ENCODE measurements at places on chromosomes 2 and 18. TPM values are rescaled to one million over a fixed set of nuclear protein-coding genes. Genes with fewer than 3 reads are reported as not detected.

The CCDC68 gene
- 72.9 TPM for total RNA-seq

GRCh38 chr2:132400901-132401240 lies 15.7 kb upstream of the GPR39 start:
- no peak for DNase-seq

- no peak for DNase-seq
Measured at GRCh38 chr2:22947741-22948140, 437.2 kb upstream of the KLHL29 start.

DNA sequence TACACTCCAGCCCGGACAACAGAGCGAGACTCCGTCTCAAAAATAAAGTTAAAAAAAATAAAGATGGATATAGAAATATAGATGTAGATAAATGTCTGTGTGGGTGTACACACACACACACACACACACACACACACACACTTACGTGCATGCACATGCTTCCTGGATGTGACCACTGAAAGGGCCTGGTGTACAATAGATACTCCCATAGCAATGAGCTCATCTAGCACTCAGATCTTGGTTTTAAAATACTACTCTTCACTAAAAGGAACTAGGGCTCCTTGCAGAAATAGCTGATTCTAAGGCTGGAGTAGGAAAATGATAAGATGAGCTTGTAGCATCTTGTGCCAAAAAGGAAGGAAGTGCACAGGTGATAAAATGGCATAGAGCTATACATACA lies 39.1 kb downstream of the ROCK2 start:
- DNase-seq, result no peak

DNA sequence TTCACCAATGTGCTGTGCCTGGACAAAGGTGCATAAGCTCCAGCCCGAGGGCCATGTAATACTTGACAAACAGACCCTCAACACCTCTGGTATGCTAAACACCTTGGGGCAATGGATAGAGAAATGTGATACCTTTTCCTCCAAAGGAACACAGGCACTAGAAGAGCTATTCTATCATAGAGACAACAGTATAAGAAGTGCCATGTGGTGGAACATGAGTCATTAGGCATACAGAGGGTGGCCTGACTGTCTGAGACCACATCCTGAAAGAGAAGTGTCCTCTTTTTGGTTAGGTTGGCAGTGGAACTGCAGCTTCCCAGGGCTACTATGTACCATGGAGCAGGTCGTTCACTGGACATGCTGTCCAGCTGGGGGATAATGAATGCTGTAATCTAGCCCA lies 153.9 kb downstream of the INSIG2 start:
- DNase-seq, result no peak

The SNED1 gene
- 65.5 TPM for total RNA-seq

DNA sequence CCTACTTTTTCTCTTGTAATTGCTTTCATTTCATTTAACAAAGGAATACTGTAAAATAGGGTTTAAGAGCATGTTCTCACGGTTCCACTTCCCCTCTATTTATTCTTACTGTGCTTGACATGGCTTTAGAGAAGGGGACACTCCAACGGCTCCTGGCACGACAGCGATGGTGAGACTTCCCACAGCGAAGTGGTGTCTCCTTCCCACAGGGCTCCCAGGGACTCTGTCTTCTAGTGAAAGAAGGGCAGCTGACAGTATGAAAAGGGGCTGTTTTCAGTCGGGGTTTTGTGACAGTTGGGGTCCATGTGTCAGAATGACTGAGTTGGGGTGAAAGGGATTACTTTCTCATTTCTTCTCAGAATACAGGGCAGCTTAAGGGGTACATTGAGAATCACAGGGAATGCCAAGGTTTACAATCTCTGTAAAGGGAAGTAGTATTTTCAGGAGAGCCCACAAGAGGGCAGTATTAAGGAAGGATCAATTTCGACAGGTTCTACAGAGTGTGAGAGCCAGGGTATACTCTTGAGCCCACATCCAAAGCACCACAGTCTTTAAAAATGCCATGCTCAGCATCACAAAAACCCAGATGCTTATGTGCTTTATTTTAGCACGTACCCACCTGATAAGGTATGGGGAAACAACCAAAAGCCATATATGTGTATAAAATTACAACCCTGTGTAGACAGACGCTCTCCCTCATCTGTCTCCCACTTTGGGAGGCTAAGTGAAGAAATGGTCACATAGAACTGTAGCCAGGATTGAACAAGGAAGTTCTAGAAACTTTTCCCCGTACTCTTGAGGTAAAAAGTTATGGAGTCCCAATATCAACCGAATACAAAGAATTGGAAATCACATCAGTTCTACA lies 31.3 kb upstream of the RAPGEF4 start:
- no peak for DNase-seq

DNA sequence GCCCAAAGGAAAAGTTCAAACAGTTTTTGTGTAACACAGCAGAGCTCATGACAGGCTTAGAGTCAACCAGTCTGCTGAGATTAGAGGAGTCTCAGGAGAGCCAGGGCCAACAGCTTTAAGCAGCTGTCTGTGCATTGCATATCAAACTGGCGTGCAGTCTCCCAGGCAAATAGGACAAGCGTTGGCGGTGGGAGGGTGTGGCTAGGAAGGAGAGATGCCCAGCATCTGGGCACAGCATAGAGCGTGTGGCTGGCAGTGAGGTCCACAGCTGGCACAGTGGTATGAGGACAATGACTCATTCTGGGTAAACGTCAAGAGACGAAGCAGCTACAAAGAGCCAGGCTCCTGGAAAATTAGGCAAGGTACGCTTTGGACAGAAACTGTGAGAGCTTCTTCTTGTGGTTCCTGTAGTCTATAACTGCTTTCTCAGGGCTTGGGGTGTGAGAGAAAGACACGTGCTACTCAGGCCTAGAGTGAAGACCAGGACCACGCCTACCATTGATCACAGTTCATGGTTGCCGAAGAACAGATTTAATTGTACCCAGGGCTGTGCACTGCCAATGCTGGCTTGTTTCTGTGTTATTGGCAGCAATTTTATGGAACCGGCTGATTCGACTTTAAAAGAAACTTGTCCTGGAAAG lies 14.8 kb downstream of the ZAP70 start:
- DNase-seq, result no peak

DNA sequence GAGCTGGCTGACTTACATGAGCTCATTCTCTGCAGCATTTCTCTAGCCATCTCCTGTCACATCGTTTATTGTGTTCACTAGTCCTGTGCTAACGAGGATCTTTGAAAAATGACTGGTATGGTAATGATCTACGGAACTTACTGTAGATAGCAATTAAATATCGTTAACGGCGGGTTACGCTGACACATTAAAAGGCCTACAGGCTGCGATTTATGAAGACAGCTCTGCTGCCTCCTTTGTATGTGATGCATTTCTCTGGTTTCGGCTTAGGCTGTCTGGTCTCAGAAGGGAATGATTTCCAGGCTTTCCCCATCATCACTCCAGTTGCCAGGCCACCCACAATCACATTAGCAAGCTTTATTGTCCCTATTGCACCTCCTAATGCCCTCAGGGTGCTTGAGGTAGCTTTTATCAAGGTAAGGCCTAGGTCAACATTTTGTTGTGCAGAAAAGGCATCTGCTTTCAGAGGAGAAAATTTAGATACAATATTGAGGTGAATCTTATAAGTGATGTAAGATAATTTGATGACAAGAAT lies 284.4 kb downstream of the SOX11 start:
- no peak for DNase-seq

The RIT2 gene
- not detected for total RNA-seq
